ENCODE measurements at places on chromosomes 2 and 18.

DNA sequence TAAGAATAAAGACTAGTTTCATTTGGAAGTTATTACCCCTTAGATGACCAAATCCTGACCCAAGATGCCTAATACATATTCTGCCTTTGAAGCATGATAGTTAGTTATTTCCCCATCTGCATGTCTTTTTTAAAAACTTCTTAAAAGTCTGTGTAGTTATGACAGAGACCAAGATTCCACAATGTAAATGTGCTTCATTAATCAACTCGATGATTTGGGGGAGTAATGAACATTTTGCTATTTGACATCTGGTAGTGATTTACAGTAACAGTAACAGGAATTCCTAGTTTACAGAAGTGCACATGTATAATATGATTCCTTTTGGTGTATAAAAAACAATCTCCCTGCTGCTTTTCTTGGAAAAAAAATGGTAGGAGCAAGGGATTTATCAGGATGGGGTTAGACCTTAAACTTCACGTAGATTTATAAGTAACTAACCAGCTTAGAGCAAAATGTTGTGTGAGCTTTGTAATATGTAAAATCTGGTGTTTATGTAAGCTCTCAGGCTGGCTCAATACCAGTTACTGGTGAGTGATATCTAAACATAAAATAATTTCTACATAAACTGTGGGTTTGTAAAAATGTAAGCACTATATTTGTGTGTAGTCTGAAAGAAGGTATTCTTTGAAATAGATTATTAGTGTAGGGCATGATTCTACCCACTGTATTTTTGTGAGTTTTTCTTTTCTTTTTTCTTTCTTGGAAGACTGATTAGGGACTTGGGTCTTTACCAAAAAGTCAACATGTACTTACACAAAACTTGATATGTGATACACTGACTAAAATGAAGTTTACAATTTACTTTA, 641.6 kb downstream of the EPHA4 start:
- no peak for DNase-seq

- DNase-seq = no peak
Measured at GRCh38 chr2:231001036-231001435, 5.1 kb downstream of the SPATA3 start.

DNA sequence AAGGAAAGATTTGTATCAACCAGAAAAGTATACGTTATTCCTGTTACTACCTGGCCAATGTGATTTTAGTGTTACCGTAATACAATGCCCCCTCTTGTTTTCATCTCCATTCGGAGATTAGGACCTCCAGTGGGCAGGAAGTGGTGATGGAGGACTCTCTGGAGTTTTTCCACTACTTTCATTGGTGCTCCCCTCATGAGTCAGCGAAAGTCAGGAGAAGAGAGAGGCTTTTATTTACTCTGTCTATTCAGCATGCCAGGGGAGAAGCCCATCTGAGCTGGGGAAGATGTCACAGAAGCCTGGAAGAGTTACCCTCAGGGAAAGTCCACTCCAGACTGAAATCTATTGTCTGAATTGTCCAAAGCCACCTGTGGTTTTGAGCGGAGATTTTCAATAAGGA, 88.2 kb upstream of the THUMPD2 start:
- DNase-seq = no peak

GRCh38 chr18:38887671-38888020, 1322.0 kb upstream of the CELF4 start:
- DNase-seq = no peak

DNA sequence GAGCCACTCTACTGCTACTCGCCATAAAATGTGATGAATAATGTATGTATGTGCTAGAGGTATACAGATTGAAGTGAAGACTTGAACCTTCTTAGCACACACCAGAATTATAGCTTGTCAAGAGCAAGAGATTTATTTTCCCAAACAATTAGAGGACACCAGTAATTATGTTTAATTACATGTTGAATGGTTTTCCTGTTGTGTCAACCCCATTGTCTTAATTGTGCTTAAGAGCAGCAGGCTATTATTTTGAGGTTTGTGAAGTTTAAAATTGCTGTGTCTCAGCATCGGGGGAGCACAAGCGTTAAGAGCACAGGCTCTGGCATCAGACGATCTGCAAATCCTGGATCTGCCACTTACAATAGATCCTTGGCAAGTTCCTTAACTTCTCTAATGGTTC, 29.0 kb downstream of the KIF5C start:
- DNase-seq = no peak

GRCh38 chr2:29042561-29043075, 31.7 kb downstream of the PCARE start:
- DNase-seq = no peak

GRCh38 chr18:55268151-55268601, 308.9 kb upstream of the CCDC68 start:
- peak; percentile 44 for DNase-seq

DNA sequence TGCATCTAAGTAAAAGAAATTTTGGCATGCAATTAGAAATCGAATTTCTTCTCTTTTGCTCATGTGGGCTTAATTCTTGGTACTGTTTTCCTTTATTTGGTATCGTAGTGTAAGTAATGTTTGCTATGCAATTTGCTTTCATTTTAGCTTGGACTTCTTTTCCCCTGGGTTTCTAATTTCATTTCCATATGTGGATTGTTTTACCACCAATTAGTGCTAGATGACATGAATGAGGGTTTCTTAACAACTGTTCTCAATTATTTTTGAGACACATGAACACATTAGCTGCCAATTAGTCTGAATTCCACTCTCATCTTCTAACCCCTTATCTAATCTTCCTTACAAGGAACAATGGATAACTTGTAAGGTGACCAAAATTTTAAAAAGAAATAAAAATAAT, 1047.2 kb upstream of the PIK3C3 start:
- no peak for DNase-seq

DNA sequence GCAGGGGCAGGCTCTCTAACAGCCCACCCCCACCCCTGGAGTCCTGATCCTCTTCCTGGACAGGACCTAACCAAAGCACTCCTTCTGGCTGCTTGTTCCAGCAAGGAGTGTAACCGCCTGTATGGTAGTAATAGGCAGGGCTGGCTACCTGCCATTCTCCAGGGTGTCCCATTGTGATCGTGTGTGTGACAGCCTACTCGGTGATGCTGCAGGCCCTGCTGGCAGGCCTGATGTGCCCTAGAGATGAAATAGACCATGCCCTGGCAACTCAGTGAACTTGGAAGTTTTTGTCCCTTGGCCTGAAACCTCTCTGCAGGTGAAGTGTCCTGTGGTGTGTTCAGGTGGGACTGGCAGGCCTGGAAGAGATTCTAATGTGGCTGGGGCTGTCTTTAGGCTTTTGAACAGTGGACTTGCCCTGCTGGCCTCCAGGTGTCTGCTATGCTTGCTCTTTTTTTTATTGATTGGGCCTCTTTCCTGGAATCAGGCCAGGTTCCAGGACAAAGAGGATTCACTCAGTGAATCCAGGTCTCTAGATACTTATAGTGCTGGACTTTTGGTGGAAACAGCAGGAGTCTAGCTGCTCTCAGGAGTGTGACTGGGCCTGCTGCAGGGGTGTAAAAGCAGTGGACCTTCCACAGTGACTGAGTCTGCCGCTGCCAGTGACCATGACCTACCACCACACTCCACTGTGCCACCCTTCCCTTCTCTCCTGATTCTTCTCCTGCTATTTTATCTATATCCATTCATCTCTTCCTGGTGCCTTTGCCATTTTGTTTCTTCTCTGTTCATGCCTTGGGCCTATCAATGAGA, 132.1 kb downstream of the CTIF start:
- DNase-seq = no peak

- DNase-seq = no peak
Measured at GRCh38 chr18:44686156-44686555, 5.5 kb downstream of the SETBP1 start.

DNA sequence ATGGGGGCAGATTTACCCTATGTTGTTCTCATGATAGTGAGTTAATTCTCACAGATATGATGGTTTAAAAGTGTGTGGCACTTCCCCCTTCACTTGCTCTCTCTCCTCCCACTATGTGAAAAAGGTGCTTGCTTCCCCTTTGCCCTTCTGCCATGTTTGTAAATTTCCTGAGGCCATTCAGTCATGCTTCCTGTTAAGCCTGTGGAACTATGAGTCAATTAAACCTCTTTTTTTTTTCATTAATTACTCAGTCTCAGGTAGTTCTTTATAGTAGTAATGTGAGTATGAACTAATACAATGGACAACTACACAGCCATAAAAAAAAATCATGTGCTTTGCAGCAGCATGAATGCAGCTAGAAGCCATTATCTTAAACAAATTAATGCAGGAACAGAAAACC, 118.5 kb downstream of the CALCRL start:
- DNase-seq = no peak

DNA sequence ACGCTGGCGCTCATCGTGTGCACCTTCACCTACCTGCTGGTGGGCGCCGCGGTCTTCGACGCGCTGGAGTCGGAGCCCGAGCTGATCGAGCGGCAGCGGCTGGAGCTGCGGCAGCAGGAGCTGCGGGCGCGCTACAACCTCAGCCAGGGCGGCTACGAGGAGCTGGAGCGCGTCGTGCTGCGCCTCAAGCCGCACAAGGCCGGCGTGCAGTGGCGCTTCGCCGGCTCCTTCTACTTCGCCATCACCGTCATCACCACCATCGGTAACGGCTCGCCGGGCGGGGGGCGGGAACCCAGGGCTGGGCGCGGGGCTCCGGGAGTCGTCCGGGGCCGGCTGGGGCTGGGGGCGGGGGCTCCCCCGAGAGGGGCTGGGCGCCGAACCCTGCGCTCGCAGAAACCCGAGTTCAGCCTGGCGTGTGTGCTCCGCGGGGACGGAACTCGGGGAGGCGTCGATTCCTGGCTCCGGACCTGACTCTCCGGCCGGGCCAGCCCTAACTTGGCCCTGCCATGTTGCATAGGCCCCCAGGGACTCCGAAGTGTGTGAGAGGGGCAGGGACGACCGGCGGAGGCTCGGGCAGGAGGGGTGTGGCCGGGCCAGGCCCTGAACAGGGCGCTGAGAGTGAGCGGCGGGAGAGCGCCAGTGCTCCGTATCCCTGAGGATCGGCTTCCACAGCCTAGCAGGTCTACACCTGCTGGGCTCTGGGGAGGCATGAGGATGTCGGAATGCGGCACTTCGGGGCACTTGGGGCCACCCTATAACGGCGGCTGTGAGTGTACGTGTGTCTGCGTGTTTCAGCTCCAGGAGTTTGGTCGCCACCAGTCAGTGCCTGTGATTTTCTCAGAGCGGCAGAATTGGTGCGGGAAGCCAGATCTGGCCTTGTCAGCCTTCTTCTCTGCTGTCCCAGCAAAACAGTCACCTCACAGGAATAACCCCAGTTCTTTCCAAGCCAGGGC, 651 bp downstream of the KCNK3 start:
- DNase-seq = peak; percentile 37

DNA sequence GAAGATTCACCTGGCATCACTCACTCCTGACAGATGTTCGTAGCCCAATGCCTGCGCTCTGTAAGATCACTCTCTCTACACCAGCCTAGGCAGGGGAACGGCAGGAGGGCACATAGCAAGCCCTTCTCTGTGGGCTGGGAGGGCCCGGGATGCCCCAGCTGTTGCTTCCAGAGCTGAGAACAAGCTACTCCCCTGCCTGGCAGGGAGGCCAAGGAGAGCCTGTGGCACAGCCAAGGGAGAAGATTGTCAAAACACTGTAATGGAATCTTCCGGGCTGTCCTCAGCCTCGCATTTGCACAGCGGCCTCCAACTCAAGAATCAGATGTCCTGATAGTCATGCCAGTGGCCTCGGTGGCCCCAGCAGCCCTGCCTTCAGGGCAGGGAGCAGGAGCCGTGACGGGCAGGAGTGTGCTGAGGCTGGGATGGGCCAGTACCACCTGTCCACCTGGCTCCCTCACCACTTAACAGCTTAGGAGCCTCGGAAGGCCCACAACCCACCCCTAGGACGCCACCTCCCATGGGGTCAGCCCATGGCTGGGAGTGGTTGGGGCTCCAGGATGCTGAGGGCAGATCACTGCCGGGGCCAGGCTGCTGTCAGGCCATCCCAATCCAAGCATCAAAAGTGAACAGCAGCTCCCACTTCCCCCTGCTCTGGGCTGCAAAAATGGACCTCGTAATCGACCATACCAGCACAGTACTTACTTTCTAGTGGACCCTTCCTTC, 21.9 kb upstream of the SLC35F6 start:
- DNase-seq = no peak

DNA sequence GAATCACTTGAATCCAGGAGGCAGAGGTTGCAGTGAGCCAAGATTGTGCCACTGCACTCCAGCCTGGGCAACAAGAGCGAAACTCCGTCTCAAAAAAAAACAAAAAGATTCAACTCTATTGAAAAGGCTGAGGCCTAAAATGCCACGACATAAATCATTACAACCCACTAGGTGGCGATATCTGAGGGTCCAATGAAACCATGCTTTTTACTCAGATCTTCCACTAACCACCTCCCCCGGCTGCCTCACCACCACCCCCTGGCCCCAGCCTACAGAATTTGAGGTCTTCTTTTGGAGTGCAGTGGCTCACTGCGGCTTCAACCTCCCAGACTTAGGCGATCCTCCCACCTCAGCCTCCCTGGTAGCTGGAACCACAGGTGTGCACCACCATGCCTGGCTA, 57.5 kb downstream of the AP1S3 start:
- DNase-seq = peak; percentile 62

GRCh38 chr2:216633616-216634369, 573 bp downstream of the IGFBP2 start:
- DNase-seq = no peak

- no peak for DNase-seq
Measured at GRCh38 chr2:9492927-9493326, 18.6 kb downstream of the IAH1 start.

DNA sequence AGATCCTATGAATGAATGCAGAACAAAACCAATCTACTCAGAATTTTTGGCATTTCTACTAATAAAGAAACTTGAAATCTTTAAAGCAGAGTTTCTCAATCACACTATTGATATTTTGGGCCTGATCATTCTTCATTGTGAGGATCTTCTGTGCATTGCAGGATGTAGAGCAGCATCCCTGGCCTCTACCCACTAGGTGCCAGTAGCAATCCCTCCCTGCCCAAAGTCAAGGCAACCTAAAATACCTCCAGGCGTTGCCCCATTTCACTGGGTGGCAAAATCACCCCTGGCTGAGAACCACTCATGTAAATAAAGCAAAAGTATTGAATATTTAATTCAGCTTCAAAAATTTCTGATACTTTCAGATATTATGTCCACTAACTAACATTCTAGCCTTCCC, 213.0 kb downstream of the SP3 start:
- no peak for DNase-seq

Data from GM20000 (cell line).